ENCODE measurements at places on chromosomes 3 and 15.

- DNase-seq: no peak
Observed at GRCh38 chr3:58607816-58608215, 30.6 kb upstream of the FAM107A start.

- DNase-seq: no peak
Observed at GRCh38 chr3:184352149-184352785, 9.1 kb downstream of the CLCN2 start.

DNA sequence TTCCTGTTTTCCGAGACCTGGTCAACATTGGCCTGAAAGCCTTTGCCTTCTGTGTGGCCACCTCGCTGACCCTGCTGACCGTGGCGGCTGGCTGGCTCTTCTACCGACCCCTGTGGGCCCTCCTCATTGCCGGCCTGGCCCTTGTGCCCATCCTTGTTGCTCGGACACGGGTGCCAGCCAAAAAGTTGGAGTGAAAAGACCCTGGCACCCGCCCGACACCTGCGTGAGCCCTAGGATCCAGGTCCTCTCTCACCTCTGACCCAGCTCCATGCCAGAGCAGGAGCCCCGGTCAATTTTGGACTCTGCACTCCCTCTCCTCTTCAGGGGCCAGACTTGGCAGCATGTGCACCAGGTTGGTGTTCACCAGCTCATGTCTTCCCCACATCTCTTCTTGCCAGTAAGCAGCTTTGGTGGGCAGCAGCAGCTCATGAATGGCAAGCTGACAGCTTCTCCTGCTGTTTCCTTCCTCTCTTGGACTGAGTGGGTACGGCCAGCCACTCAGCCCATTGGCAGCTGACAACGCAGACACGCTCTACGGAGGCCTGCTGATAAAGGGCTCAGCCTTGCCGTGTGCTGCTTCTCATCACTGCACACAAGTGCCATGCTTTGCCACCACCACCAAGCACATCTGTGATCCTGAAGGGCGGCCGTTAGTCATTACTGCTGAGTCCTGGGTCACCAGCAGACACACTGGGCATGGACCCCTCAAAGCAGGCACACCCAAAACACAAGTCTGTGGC is 16.9 kb downstream of the TMEM43 start:
- DNase-seq: no peak

GRCh38 chr3:40379674-40380306 is 7.2 kb upstream of the ENTPD3 start:
- no peak for DNase-seq

DNA sequence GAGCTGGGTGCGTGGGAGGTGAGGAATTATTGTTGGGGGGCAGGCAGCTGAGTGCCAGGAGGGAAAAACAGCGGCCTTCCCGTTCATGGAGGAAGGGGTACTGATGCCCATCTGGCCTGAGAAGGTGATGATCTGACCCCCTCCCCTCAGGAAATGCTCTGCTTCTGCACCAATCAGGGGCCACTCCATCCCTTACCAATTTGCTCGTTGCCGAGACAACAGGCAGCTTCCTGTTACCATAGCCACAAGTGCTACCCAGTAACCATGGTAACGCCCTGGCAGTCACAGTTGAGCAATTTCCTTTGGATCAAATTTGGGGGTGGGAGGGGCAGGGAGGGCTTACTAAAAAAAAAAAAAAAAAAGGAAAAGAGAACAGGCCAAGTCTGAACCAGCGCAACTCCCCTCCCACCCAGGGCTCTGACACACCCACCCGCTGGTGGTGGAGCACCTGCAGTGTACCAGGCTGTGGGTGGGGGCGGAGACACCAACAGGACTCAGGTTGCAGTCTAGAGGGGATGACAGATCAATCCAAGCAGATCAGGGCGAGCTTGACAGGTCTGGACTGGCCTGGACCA is 13.7 kb downstream of the CELF6 start:
- peak; percentile 70 for DNase-seq

DNA sequence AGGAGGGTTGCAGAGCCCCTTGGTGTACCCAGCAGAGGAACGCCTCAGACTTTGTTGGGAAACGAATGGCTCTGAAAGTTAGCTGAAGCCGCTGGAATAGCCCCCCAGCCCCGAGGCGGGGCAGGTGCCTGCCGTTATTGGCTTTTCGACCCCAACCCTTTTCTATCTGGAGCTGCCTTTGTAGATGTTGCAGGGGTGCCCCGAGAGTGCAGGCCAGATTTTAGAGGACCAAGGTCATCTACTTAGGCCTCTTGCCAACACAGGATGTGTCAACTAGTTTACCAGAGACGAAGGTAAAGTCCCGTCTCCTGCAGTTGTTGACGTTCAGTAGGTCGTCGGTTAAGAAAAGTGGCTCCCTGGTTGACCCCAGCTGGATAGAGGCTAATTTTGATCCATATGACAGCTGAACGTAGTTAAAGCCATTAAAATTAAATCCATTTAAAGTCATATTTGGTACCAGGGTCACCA is 579 bp upstream of the UBE3A start:
- no peak for DNase-seq

DNA sequence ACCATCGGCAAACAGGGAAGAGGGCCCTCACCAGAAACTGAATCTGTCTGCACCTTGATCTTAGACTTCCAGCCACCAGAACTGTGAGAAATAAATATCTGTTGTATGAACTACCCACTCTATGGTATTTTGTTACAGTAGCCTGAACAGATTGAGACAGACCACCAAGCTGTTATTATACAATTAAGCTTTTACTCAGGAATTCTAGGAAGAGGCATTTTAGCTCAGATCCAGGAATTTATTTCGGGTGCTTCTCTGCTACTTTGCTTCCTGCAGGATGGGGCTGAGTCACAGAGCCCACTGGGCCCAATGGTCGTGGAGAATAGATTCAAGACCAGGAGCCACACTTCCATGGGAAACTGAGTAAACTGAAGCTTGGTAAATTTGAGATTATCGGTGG is 145.5 kb upstream of the PFN2 start:
- DNase-seq: no peak

GRCh38 chr15:93034512-93034911 is 54.5 kb downstream of the RGMA start:
- no peak for DNase-seq

DNA sequence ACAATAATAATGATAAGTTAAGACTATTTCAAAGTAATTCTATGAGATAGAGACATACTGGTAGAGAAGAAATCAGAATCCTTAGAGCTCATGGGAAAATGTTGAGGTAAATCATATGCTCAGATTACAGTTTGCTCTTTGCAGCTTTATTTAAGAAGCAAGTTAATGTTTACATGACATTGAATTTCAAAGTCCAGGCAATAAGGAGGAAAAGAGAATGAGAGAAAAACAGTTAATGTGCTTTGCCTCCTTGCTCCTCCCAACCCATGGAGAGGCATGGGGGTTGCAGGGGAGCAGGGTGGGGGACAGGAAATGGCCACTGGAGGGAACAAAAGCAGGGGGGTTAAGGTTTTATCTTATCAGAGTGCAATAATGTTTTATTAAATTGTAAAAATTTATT is 42.2 kb upstream of the ZBTB38 start:
- DNase-seq: no peak

GRCh38 chr15:67821784-67822440 is 3.4 kb upstream of the SKOR1 start:
- DNase-seq: no peak

DNA sequence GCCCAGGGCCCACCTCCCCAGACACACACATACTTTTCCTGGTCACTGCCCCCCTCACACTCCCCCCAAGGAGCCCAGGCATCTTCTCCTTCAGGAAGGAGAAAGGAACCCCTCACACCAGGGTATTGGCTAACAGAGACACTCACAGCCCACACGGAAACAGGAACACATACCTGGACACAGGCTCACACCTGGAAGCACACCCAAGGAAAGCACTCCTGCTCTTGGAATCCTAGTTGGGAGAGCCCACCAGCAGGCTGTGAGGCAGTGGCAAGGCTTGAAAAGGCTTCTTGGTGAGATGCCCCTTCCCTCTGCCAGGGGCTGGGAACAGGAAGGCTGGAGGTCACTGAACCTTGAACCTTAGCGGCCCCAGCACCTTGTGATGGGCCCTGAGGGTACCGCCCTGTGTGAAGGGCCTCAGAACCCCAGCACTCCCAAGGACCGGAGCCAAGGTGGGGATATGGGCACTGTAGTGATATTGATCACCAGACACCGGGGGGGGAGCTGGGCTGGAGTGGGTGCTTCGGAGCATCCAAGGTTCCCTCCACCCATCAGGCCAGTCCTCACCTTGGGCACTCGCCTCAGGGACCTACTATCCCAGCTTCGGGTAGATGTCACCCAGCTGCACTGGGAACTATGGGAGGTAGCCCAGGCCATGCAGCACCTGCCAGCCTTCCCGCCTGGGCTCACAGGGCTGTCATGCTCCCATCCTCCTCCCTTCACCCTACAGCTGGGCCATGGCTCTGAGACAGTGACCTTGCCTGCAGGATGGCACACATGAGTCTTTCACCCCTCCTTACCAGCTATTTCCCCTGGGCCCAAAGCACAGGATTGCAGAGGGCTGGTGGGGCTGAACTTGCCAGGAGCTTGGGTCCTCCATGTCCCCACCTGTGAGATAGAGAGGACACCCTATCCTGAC is 16.4 kb downstream of the MYL3 start:
- no peak for DNase-seq

DNA sequence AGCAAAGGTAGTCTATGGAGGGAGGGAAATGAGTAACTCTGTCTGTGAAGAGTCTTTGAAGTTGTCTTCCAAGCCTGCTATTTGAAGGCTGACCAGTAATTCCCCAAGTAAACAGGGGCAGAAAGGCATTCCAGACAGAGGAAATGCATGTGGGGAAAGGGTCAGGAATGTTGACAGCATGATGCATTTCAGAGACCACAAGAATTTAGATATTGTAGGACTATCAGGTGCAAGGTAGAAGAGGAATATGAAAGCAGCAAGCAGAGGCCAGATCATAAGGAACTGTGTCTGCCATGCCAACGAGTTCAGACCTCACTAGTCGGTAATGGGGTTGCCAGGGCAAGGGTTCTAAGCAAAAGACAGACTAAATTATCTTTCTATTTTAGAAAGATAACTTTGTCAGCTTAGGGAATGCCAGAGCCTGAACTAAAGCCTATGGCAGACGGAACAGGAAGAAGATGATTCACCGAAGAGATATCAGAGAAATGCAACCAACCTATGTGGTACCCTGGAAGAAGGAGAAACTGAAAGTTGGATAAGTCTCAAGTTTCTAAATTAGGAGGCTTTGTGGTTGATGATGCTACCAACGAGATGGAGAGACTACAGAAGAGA is 327.0 kb upstream of the RORA start:
- no peak for DNase-seq

- DNase-seq: no peak
Observed at GRCh38 chr3:176403531-176403930, 793.8 kb downstream of the TBL1XR1 start.

GRCh38 chr3:13233487-13234485 is 160.6 kb upstream of the IQSEC1 start:
- DNase-seq: no peak

DNA sequence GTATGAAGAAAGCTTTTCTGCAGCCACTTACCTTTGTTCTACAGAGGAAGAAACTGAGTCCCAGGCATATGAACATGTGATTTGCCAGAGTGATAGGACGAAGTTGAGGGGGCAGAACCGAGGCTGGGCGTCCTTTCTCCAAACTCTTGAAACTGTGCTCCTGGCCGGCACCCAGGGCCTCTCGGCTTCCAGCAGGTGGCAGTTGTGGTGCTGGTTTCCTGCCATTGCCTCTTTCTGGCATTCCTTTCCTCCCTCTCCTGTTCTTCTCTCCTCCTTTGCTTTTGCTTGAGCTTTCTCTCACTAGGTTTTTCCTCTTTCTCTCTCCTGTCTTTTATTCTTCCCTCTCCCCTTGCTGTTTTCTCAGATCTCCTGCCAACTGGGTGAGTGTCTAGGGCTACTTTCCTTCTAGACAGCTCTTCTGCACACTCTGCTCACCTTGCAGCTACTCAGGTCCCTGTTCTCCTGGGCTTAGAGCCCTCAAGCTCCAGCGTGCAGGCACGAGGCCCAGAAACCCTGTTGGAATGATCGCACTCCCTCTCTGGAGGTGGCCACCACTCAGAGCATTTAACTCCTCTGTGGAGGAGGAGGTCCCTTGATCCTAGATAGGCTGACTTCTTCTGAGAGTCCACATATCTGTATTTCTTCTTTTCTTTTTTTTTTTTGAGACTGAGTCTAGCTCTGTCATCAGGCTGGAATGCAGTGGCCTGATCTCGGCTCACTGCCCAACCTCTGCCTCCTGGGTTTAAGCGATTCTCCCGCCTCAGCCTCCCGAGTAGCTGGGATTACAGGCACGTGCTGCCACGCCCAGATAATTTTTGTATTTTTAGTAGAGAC is 26.2 kb downstream of the TRAK1 start:
- DNase-seq: peak; percentile 78

GRCh38 chr3:60609446-60609845 is 641.8 kb downstream of the FHIT start:
- no peak for DNase-seq

DNA sequence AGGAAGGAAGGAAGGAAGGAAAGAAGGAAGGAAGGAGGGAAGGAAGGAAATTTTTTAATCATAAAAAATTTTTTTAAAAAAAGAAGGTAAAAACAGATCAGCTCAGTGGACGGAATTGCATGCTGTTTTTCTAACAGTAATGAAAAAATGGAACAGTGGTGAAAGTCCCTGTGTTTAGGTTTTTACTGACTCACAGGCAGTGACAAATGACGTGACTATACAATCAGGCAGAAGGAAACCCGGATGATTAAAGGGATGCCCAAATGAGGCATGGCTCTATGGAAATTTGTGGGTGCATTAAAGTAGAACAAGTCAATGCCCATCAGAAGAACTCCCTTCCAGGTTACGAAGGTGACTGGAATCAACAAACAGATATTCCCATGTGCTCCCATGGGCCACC is 135.0 kb downstream of the IMPG2 start:
- DNase-seq: no peak

GRCh38 chr15:65249641-65250040 is 37.0 kb downstream of the PARP16 start:
- no peak for DNase-seq

DNA sequence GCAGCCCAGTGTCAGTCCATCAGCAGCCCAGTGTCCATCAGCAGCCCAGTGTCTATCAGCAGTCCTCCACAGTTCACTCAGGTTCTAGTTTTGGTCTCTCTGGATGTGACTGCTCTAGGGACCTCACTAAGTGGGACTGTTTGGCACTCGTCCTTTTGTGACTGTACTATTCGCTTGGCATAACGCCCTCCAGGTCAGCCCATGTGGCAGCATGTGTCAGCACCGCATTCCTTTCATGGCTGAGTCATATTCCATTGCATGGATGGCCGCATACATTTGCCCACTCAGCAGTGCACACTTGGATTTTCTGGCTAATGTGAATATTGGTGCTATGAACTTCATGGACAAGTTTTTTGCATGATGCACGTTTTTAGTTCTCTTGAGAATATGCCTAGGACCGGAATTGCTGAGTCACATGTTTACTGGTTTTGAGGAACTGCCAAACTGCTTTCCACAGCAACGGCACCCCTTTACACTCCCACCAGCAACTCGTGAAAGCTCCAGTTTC is 16.4 kb downstream of the CHST13 start:
- no peak for DNase-seq

DNA sequence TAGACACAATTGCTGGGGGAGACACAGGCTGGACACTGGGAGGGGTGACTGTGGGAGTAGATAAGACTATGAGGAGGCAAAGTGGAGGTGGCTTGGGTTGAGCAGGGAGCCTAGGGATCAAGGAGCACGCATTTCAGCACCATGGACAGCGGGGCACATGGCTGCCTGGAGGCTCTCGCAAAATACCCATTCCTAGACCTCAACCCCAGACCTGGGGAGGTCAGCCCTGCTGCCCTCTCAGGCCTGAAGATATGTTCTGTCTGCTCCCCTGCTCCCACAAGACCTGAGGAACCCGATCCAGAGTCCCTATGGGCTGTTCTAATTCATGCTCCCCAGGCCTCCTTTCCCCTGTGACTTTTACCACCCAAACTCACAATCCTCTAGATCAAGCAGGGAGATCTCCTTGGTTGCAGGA is 16.0 kb upstream of the CPEB1 start:
- no peak for DNase-seq

All from posterior cingulate gyrus (tissue), 11 donors.